ENCODE measurements at places on chromosomes 12 and 14. TPM values are rescaled to one million over a fixed set of nuclear protein-coding genes. Genes with fewer than 3 reads are reported as not detected.

Gene ITGB7
- 1.1 TPM for total RNA-seq

Gene ATG101
- 67.2 TPM for total RNA-seq

Gene SMCO3
- not detected for total RNA-seq

Gene NOVA1
- total RNA-seq, result not detected

Gene TAS2R8
- total RNA-seq, result not detected

Gene LRRK2
- 0.11 TPM for total RNA-seq

Gene KLRD1
- total RNA-seq, result 0.23 TPM

Gene REP15
- total RNA-seq, result 2.3 TPM

Gene NOXRED1
- 0.41 TPM for total RNA-seq

Gene RAPGEF3
- total RNA-seq, result 2.3 TPM

Gene SAMD15
- 0.82 TPM for total RNA-seq

Gene RDH12
- 0.28 TPM for total RNA-seq

Gene AQP2
- not detected for total RNA-seq

Gene KLRG1
- total RNA-seq, result 3.0 TPM

Gene STYK1
- 4.9 TPM for total RNA-seq

Gene STXBP6
- total RNA-seq, result 35.7 TPM

Gene TDRD9
- total RNA-seq, result not detected

Gene TRIM9
- total RNA-seq, result 2.7 TPM

Gene SERPINA5
- total RNA-seq, result 2.6 TPM

Gene GAS2L3
- 27.2 TPM for total RNA-seq

Gene ANO4
- 0.09 TPM for total RNA-seq

Gene COQ5
- 20.9 TPM for total RNA-seq

Gene SLC6A13
- 1.3 TPM for total RNA-seq

Gene PRPF39
- 22.3 TPM for total RNA-seq

Gene ESPL1
- total RNA-seq, result 34.9 TPM

Gene ATN1
- 126 TPM for total RNA-seq

Gene LHX5
- total RNA-seq, result 0.30 TPM

Gene JKAMP
- 31.0 TPM for total RNA-seq

Gene IFI27L1
- total RNA-seq, result 13.6 TPM

Gene GCH1
- 16.8 TPM for total RNA-seq

Gene PTPRR
- total RNA-seq, result 1.9 TPM

Gene IKZF4
- 15.7 TPM for total RNA-seq

Gene HSPB8
- 17.1 TPM for total RNA-seq

Gene WIF1
- not detected for total RNA-seq

Gene APEX1
- total RNA-seq, result 185 TPM

Gene BRF1
- 41.6 TPM for total RNA-seq

Gene FGF6
- not detected for total RNA-seq

Gene LRTM2
- total RNA-seq, result not detected

All from Caco-2 (cell line).